ENCODE measurements at places on chromosomes 7 and 10. TPM values are rescaled to one million over a fixed set of nuclear protein-coding genes. Genes with fewer than 3 reads are reported as not detected.

DNA sequence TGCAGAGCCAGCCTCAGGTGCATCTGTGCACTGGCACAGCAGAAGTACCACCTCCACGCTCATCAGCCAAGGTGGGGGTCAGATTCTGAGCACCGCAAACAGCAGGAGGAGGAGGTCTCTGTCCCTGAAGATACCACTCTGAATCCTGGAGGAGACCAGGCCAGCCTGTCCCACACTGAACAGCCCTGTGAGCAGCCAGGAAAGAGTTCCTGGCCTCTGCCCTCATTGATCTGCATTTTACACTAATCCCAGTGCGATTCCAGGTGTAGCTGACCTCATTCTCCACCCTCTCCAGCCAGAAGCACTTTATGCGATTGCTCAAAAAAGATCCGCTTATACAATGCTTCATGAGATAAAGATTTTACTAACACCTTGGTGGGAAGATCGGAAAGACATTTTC is 99.1 kb upstream of the CACUL1 start:
- no peak overlapping the region for H3K27ac ChIP-seq
- H3K4me1 ChIP-seq = no peaks in the 10 kb centered on the region
- no peak overlapping the region for H3K4me3 ChIP-seq
- no peaks in the 10 kb centered on the region for H3K36me3 ChIP-seq

Gene CLCN1
- not detected for total RNA-seq

GRCh38 chr10:99941942-99942820 is 67.6 kb downstream of the DNMBP start:
- H3K27me3 ChIP-seq = no peaks in the 10 kb centered on the region
- peaks cover 7% of the 10 kb centered on the region for H3K4me1 ChIP-seq
- H3K27ac ChIP-seq = no peak overlapping the region
- peaks cover 5% of the 10 kb centered on the region for H3K36me3 ChIP-seq

Gene CEP55
- total RNA-seq = not detected

Gene SPDYE8
- not detected for total RNA-seq

Gene TAF3
- 24.4 TPM for total RNA-seq

Gene MUC12
- not detected for total RNA-seq

- no peaks in the 10 kb centered on the region for H3K27me3 ChIP-seq
- no peak for DNase-seq
- no peaks in the 10 kb centered on the region for H3K4me1 ChIP-seq
- H3K27ac ChIP-seq = no peak overlapping the region
- H3K36me3 ChIP-seq = peaks cover 41% of the 10 kb centered on the region
- H3K4me3 ChIP-seq = no peak overlapping the region
Observed at GRCh38 chr10:92080244-92080643, 156.7 kb downstream of the BTAF1 start.

DNA sequence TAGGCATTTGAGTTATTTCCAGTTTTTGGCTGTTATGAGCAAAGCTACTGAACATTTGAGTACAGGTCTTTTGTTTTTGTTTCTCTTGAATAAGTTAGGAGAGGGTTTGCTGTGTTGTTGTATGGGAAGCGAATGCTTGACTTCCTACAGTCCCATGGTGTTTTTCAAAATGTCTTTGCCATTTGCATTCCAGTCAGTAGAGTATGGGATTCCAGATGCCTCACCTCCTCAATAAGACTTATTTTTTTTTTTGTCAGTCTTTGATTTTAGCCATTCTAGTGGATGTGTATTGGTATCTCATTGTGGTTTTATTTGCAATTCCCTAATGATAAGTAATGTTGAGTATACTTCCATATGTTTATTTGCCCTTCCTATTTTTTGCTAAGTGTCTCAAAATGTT is 19.4 kb downstream of the CDK13 start:
- no peak for DNase-seq
- peak overlapping the region; percentile 11 for H3K27ac ChIP-seq
- H3K4me1 ChIP-seq = peaks cover 97% of the 10 kb centered on the region

Gene RBP4
- not detected for total RNA-seq

DNA sequence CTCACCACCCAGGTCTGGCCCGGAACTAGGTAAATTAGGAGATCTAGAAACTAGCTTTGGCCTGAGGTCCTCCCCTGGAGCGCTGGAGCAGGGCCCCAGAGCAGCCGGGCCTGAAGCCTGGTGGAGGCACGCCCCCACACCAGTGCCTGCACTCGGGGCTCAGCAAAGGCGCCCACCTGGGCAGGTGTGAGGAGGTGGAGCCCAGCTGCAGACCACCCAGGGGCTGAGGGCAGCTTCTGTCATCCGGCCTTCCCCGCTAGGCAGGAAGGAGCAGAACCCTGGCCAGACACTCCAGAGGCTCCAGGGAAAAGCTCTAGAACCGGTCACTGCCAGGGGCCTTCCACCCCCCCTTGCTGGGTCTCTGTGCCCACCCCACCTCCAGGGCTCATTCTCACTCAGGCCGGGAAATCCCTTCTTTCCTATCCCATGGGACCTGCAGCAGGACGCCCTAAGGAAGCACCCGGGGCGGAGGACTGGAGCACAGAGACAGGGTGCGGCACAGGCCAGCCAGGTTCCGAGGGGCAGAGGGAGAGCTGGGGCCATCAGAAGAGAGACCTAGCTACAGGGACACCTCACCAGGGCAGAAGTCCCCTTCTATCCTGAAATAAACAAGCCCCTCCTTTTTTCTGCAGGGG is 161.2 kb downstream of the NRF1 start:
- H3K27ac ChIP-seq = no peak overlapping the region
- peaks cover 8% of the 10 kb centered on the region for H3K27me3 ChIP-seq
- H3K4me1 ChIP-seq = no peaks in the 10 kb centered on the region
- no peak for DNase-seq

Gene C7orf33
- not detected for total RNA-seq

- no peak for DNase-seq
- H3K4me1 ChIP-seq = no peaks in the 10 kb centered on the region
- no peak overlapping the region for H3K27ac ChIP-seq
- no peaks in the 10 kb centered on the region for H3K27me3 ChIP-seq
- no peak overlapping the region for H3K4me3 ChIP-seq
- H3K36me3 ChIP-seq = no peaks in the 10 kb centered on the region
Observed at GRCh38 chr7:17593819-17594419, 295.5 kb downstream of the AHR start.

Gene CRHR2
- not detected for total RNA-seq

Gene IKZF1
- 416 TPM for total RNA-seq

- H3K36me3 ChIP-seq = peaks cover 13% of the 10 kb centered on the region
- peak overlapping the region; percentile 40 for H3K4me3 ChIP-seq
- H3K27ac ChIP-seq = no peak overlapping the region
- H3K27me3 ChIP-seq = no peaks in the 10 kb centered on the region
- peaks cover 96% of the 10 kb centered on the region for H3K4me1 ChIP-seq
Observed at GRCh38 chr7:135964274-135964673, 12.9 kb downstream of the MTPN start.

GRCh38 chr7:33764752-33765451 is 140.4 kb upstream of the BMPER start:
- DNase-seq = no peak
- H3K27me3 ChIP-seq = no peaks in the 10 kb centered on the region
- H3K4me3 ChIP-seq = no peak overlapping the region
- H3K36me3 ChIP-seq = peaks cover 2% of the 10 kb centered on the region
- H3K27ac ChIP-seq = no peak overlapping the region

- H3K27me3 ChIP-seq = no peaks in the 10 kb centered on the region
- H3K4me3 ChIP-seq = no peak overlapping the region
- no peaks in the 10 kb centered on the region for H3K36me3 ChIP-seq
- H3K4me1 ChIP-seq = peaks cover 4% of the 10 kb centered on the region
- H3K27ac ChIP-seq = no peak overlapping the region
Observed at GRCh38 chr10:78952686-78953085, 116.1 kb upstream of the ZMIZ1 start.

Measured in naive thymus-derived CD8-positive, alpha-beta T cell (primary cell).